ENCODE measurements at places on chromosomes 3 and 15.

DNA sequence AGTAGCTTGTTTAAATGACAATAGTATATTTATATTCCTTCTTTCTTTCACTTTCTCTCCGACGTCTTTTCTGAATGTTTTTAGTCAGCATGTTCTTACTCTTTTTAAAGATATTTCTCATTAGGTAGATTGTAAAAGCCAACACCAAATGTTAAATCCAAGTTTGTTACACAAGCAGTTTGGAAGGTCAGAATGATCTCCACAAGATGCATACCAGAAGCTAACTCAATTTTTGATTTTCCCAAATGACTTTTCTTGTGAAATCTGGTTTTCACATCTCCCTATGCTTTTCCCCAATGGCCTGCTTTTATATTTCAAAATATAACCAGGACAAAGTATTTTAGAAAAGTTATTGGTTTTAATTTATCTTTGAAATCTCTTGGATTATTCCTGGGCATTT, 49.7 kb upstream of the TPRG1 start:
- DNase-seq = no peak

GRCh38 chr15:59243622-59244021, 37.0 kb downstream of the LDHAL6B start:
- no peak for DNase-seq

- DNase-seq = no peak
These were observed 71.8 kb upstream of the SNRPA1 start for GRCh38 chr15:101366853-101367252.

DNA sequence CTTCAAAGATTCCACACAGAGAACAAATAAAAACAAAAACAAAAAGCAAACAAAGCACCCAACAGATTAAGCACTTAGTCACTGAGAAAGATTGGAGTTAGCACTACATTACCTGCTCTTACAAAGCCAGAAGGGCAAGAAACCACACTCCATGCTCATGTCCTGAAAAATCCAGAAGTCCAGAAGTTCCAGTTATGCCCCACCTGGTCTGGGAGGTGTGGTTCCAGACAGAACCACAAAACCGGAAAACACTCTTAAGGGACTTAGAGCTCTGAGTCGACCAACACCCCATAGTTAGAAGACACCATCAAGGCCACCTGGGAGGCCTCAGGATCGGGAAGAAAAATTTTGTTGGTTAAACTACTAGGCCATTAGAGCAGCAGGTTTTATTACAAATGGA, 88.9 kb downstream of the TNIK start:
- no peak for DNase-seq

GRCh38 chr15:42744195-42744594, 7.3 kb upstream of the CDAN1 start:
- DNase-seq = no peak

- peak; percentile 69 for DNase-seq
These were observed 6.8 kb downstream of the USP4 start for GRCh38 chr3:49333091-49333490.

DNA sequence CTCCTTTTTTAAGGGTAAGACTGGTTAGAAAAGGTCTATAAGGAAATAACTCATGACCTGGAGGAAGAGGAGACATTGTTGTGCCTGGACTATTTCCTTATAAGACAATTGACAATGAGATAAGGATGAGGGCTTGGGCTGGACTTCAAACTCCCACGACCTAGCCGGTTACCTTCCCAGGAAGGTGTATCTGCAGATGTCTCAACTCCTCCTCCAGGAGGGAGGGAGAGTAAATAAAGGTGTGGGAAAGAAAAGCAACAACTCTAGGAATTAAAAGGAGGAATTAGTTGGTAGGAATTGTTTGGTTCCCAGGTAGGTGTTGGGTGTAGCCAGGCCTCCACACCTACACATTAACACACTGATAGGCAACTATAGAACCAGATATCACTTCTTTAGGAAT, 97.8 kb upstream of the TBL1XR1 start:
- no peak for DNase-seq

- no peak for DNase-seq
These were observed 284.0 kb downstream of the EPHB1 start for GRCh38 chr3:135079095-135079494.

DNA sequence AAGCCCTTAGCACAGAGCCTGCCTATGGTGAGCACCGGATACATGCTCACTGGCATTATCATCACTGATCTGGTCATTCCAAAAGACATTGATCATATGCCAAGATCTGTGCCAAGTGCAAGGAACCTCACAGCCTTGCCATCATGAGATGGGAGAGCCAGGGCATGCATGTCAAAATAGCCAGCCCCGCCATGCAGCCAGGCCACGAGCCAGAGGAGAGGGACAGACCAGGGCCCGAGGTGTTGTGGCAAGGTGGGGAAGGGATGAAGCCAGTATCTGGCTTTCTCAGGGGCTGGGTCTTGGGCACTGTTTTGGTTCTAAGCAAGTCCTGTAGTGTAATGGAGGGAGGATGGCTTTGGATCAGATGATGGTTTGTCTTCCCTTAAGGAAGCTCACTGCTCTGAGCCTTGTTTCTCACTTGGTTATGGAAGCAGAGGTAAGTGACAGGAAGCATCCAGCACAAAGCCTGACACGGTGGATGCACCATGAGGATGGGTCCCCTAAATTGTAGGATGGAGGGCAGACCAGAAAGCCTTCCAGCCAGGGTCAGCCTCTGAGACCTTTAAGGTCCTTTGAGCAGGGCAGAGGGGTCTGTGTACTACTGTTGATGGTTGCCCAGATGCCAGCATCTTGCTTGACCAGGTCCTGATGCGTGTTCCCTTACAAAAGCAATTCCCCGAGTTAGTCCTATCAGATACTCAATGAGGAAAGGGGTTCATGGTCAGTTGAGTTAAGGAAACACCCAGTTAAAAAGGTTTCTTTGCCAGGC, 247.7 kb upstream of the TLE3 start:
- no peak for DNase-seq

DNA sequence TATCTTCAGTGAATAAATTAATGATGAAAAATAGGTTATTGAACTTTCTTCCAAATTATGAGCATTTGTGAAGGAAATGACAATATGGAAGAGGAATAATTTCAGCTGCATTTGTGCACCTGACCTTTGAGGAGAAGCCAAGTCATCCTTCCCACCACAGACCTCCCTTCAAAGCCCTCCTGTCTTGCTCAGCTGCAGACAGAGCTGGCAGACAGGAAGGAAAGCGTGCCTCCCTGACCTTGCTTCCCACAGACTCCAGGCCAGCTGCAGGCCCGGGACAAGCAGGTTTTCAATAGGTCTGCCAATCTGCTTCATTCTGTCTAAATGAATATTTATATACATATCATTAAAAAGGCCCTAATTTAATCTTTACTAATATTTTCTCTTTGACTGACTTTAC, 152.9 kb upstream of the RBMS3 start:
- no peak for DNase-seq

GRCh38 chr3:185070491-185071286, 82.2 kb downstream of the C3orf70 start:
- no peak for DNase-seq

GRCh38 chr3:5428607-5429516, 241.4 kb downstream of the EDEM1 start:
- no peak for DNase-seq

DNA sequence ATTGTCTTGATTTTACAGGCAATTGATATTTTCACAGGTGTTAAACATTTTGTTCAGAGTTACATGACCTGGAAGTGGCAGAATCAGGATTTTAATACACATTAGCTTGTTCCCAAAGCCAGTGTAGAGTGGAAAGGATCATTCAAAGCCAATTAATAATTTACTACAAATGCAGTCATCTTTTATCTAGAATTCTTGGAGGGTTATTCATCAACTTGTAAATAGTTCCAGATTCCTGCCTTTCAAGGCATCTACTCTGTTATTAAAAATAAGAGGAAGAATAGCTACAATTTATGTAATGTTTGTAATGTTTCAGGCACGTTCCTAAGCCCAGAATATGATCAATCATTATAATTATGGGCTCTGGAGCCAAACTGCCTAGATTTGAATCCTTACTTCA, 358.5 kb downstream of the ZNF385D start:
- DNase-seq = no peak

DNA sequence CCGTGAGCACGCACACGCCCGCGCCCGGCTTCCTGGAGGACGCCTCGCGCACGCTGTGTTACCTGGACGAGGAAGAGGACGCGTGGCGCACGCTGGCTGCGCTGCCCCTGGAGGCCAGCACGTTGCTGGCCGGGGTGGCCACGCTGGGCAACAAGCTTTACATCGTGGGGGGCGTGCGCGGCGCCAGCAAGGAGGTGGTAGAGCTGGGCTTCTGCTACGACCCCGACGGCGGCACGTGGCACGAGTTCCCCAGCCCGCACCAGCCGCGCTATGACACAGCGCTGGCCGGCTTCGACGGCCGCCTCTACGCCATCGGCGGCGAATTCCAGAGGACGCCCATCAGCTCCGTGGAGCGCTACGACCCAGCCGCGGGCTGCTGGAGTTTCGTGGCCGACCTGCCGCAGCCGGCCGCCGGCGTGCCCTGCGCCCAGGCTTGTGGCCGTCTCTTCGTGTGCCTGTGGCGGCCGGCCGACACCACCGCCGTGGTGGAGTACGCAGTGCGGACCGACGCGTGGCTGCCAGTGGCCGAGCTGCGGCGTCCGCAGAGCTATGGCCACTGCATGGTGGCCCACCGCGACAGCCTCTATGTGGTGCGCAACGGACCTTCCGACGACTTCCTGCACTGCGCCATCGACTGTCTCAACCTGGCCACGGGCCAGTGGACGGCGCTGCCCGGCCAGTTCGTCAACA, 890 bp downstream of the KBTBD13 start:
- DNase-seq = no peak

- DNase-seq = no peak
These were observed 115.2 kb upstream of the TSC22D2 start for GRCh38 chr3:150292891-150293290.

DNA sequence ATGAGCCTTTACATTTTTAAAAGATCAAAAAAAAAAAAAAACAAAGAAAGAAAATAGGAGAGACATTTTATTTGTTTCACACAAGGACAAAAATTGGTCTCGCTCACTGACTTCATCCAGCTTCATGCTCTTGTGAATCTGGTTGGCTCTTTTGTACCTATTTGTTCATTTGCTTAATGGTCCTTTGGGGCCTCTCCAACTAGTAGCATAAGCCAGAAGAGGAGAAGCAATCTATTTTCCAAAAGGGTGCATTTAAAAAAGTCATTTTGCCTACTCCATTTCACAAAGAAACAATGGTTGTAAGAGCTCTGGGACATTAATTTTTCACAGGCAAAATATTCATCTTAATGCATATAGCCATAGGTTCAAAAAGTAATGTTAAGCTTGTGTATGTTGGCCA, 168.3 kb upstream of the ADAMTS9 start:
- DNase-seq = peak; percentile 18

DNA sequence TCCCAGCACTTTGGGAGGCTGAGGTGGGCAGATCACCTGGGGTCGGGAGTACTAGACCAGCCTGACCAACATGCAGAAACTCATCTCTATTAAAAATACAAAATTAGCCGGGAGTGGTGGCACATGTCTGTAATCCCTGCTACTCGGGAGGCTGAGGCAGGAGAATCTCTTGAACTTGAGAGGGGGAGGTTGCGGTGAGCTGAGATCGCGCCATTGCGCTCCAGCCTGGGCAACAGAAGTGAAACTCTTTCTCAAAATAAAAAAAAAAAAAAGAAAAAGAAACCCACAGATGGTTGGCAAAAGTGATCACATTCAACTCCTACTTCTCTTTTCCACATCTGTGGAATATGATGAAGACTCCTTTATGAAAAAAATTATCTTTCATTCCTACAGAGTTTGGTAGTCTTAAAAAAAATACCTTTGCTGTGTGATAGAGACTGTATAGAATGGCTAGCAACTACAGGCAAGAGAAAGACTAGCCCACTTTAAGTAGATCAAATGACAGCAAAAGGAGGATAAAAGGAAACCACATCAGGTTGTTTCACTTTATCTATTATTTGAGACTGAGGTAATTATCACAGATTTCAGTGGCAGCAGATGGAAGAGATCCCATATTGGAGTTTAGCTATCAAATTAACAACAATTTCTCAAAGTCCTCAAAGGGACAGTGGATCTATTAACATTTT, 172.9 kb upstream of the TSPAN3 start:
- DNase-seq = no peak

- DNase-seq = no peak
These were observed 29.5 kb upstream of the CTSH start for GRCh38 chr15:78974272-78974918.

GRCh38 chr15:89197503-89197971, 23.8 kb downstream of the RLBP1 start:
- peak; percentile 92 for DNase-seq

- DNase-seq = peak; percentile 92
These were observed 28.8 kb downstream of the LYSMD4 start for GRCh38 chr15:99704444-99704838.

DNA sequence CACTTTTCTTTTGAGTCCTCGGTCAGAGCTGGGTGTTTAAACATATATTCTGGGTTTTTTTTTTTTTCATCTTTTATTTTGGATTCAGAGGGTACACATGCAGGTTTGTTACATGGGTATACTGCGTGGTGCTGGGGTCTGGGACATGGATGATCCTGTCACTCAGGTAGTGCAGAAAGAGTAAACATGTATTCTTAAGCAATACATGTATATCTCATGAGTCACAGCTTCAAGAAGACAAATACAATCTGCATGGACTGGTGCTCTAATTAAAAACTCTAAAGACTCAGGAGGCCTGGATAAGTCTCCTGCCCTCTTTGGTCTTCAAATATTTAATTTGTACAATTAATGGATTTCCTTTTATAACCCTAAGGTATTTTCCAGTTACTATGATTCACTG, 50.6 kb upstream of the PHLDB2 start:
- no peak for DNase-seq

- DNase-seq = no peak
These were observed 17.2 kb downstream of the NXPE3 start for GRCh38 chr3:101796077-101796680.

GRCh38 chr3:65961733-65962132, 77.0 kb downstream of the MAGI1 start:
- no peak for DNase-seq

GRCh38 chr15:61828008-61828407, 232.2 kb downstream of the VPS13C start:
- DNase-seq = no peak

DNA sequence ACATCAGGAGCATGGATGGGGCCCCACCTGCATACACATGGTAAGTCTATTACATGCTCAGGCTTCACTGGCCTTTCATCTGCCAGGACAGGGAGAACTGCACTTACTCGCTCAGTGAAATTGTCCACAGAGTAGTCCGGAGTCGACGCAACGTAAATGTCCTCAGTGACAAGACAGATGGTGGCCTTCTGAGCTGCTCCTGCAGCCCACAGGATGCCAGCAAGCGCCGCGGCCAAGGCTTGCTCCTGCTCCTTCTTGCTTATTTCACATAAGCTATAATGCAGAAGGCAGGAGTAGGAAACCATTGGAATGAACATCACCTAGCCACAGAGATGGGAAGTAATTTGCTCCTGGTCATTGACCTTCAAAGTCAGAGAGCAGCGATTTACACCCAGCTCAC, 14.4 kb downstream of the MINDY4B start:
- DNase-seq = no peak

DNA sequence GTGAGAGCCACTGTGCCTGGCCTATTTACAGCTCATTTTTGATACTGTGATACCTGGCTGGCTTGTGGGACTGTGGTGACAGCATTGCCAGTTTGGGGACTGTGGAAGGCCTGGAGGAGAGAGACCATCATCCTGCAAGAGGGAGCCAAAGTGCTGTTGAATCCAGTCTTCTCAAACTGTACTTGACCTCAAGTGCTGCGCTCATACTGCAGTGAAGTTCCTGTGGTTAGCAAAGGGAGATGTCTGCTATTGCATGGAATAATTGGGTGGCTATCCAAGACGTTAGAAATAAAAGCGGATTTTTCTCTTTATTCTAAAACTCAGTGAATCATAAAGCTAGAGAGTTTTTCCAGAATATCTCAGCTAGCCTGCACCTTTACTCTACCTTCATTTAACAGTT, 83.4 kb downstream of the CCK start:
- DNase-seq = no peak

- peak; percentile 25 for DNase-seq
These were observed 82.9 kb downstream of the ARRDC4 start for GRCh38 chr15:98043160-98044014.

All from Ammon's horn (tissue), 1 donor.